CD8-positive, alpha-beta memory T cell (primary cell): ENCODE measurements at places on chromosomes 2 and 18. TPM values are rescaled to one million over a fixed set of nuclear protein-coding genes. Genes with fewer than 3 reads are reported as not detected.

DNA sequence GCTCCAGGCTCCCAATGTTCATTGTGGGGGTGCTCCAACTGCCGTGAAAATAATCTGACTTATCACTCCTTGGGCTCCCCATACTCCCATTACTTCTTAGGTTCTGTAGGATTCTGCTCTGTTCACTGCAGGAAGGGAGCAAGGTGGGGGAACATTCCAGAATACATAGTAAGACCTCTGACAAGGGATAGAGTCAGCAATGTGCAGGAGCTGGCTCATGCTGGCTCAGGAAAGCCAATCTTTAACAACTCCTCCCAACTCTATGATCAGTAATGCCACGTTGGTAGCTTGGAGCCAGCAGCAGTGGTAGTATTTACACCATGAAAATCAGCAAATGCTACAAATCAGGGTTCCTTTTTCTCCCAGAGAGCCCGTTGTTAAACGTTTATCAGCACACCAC lies 44.4 kb downstream of the FECH start:
- no peak for DNase-seq

DNA sequence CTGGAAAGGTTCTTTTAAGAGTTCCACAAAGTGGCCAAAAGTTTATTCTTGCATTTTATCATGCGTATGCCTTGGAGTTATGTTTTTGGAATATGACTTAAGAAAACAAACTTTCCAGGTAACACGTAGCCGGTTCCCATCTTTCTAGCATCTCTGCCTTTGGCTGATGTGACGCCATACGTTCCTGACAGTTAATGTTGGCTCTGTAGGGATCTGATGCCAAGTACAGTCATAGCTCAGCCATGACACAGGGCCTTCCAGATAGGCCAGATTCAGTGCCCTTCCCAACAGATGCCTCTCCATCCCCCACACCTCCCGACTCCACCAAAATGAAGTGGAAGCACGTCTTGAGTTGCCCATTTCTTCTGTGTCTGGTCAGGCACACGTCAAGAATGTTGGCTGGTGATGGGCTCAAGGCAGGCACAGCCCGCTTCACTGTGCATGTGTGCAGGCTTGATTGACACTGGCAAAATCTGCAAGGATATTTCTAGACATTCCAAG lies 51.0 kb upstream of the THOC1 start:
- no peak for DNase-seq

DNA sequence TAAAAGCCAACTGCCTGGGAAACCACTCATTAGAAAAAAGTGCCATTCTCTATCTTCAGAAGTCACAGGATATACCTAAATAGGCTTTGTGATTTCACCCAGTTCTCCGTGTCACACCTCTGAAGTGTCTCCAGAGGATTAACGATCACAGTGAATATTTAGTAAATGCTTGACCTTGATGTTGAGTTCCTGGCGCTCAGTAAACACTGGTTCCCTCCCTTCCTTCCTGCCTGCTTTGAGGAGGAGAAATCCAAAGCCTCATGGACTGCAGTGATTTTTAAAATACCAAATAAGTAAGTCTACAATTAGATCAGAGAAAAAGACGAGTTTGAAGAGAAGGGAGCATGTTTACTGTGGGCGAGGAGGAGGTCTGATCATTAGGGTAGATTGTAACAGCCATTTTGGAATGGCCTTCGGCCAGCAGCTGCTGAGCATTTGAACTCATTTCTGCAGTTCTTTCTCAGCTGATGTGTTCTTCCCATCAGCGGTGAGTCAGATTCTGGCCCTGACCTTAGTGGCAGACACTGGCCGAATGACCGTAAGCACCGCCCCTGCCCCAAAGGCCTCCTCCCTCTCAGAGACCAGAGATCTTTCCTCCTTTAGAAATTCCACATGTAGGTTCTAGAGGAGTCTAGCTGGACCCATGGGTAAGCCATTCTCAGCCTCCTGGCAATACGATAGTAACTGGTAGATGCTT lies 62.1 kb upstream of the SLC16A14 start:
- no peak for DNase-seq

DNA sequence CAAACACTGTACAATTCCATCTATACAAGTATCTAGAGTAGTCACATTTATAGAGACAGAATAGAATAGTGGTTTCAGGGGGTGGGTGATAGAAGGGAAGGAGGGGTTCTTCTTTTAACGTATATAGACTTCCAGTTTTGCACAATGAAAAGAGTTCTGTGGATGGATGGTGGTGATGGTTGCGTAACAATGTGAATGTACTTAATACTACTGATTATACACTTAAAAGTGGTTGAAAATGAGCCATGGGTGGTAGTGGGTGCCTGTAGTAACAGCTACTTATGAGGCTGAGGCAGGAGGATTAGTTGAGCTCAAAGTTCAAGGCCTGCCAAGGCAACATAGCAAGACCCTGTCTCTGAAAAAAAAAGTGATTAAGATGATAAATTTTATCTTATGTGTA lies 85.8 kb downstream of the SETBP1 start:
- no peak for DNase-seq

- DNase-seq = no peak
Observed at GRCh38 chr2:23574919-23575654, 190.1 kb downstream of the KLHL29 start.

- DNase-seq = no peak
Observed at GRCh38 chr2:42136782-42137124, 32.4 kb upstream of the EML4 start.

DNA sequence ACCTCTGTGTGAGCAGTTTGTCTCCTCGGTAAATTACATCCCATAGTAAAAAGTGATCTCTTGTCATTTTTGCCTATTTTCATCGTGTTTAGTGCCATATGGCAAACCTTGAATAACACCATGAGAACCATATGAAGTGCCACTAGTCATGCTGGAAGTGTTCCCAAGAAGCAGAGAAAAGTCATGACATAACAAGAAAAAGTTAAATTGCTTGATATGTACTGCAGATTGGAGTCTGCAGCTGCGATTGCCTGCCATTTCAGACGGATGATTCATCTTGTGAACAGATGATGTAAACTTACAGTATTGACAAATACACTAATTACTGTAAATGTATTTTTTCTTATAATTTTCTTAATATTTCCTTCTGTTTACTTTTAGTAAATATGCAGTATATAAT lies 846.7 kb downstream of the BCL11A start:
- no peak for DNase-seq

DNA sequence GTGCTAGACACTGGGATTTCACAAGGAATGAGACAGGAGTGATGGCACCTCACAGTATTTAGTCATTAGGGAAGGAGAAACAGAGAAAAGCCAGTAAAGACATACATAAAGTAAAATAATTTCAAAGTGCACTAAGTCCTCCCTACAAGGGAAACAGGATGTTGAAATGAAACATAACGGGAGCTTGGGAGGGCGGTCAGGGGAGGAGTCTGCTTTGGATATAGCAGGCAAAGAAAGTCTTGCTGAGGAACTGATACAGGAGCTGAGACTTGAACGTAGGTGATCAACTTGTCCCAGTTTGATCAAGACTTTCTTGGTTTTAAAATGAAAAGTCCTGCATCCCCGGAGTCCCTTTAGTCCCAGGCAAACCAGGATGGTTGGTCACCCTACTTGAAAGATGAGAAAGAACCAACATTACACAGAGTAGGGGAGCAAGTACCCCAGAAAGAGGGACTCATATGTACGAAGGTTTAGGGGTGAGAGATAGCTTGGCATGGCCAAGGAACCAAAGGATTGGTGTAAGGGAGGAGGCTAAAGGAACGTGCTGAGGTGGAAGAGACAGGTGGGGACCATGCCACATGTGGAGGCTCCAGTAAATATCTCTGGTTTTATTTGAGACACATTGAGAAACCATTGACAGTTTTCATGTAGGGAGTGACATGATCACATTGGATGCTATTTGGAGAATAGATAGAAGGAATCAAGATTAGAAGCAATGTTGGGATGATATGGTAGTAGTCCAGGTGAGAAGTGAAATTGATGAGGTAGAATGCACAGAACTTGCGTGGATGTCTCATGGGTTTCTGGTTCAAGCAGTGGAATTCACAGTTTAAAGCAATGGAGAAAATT lies 28.4 kb downstream of the FBXO48 start:
- DNase-seq = no peak

- no peak for DNase-seq
Observed at GRCh38 chr2:179255129-179255528, 9.5 kb downstream of the SESTD1 start.

DNA sequence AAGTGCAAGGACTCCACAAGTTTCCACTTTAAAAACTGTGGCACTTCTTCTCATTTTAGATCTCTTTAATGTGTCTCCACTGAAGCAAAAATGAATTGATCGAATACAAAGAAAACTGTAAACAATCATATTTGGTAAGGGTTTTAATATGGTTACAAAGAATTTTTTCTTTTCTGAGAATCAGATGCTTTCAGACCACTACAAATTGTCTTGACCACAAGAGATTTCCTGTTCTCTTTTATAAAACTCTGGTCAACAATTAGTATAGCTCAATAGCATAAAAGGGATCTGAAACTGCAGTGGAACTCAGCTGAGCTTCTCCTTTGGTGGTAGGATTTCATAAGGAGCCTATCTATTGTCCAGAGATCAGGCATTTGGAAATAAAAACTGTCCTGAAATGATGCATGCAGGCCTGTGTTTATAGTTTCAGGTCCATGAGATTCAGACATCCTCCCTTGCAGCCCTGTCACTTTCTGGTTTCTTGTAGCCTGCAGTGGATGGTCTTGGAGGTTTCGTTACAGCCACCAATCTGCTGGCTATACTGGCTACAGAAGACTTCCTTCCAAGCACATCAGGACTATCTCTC lies 120.0 kb downstream of the DOCK10 start:
- DNase-seq = no peak

DNA sequence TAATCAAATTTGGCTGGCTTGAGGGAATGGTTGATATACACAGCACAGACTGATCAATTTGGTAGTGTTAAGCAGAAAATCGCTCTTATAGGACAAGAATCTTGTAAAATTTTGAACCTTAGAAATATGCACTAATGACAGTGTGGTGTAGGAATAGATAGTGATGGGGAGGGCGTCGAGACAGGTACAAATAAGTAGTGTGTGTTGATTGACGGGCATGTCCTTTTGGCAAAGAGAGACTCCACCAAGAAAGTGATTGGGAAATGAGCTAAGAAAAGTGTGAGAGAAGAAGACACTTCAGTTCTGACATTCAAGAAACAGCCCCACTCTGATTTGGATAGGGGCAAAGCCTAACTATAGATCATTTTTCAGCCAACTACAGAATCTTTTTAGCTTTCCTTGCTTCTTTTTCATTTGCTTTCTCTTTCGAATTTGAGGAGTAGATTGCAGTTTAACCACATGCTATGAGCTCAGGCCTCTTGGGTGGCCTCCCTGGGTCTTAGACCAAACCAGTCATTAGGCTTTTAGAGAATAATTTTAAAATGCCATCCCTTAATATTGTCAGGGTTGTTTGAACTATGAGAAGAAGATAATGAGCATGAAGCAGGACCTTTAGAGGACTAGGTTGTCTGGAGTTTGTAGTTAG lies 127.1 kb downstream of the CERS6 start:
- no peak for DNase-seq

The EPB41L3 gene
- 1.8 TPM for total RNA-seq

The MYO7B gene
- total RNA-seq = not detected

The ADI1 gene
- 35.3 TPM for total RNA-seq

The WNT10A gene
- 1.5 TPM for total RNA-seq

The CNRIP1 gene
- total RNA-seq = 0.11 TPM

The PLEKHH2 gene
- total RNA-seq = 0.48 TPM

The HAT1 gene
- 88.7 TPM for total RNA-seq

The MYL1 gene
- not detected for total RNA-seq
